Left hindlimb (tissue), 1 donor: ENCODE measurements at places on chromosomes 3 and 15.

GRCh38 chr3:150970665-150971324 is 1.7 kb downstream of the CLRN1 start:
- DNase-seq: no peak

DNA sequence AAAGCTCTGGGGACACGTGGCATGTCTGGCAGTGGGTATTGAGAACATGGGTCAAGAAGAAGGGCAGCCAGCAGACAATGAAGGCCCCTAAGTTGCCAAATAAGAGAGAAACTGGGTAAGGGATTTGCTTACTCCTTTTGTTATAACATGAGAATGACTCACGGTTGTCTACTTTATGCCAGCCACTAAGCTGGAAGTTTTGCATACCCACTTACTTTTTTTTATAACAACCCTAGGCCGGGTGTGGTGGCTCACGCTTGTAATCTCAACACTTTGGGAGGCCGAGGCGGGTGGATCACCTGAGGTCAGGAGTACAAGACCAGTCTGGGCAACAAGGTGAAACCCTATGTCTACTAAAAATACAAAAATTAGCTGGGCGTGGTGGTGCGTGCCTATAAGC is 50.0 kb downstream of the DRD3 start:
- no peak for DNase-seq

- no peak for DNase-seq
These were observed 161.9 kb upstream of the ATP11B start for GRCh38 chr3:182631183-182632076.

GRCh38 chr15:25536801-25537611 is 98.2 kb upstream of the UBE3A start:
- no peak for DNase-seq

- peak; percentile 70 for DNase-seq
These were observed 53.1 kb downstream of the BOC start for GRCh38 chr3:113264283-113265131.
